IMR-90 (cell line): ENCODE measurements at places on chromosomes 7 and 10. TPM values are rescaled to one million over a fixed set of nuclear protein-coding genes. Genes with fewer than 3 reads are reported as not detected.

GRCh38 chr10:69516316-69516715, 56.9 kb downstream of the NEUROG3 start:
- no peak for DNase-seq

GRCh38 chr10:17199351-17199804, 2.1 kb downstream of the TRDMT1 start:
- peak; percentile 70 for DNase-seq

DNA sequence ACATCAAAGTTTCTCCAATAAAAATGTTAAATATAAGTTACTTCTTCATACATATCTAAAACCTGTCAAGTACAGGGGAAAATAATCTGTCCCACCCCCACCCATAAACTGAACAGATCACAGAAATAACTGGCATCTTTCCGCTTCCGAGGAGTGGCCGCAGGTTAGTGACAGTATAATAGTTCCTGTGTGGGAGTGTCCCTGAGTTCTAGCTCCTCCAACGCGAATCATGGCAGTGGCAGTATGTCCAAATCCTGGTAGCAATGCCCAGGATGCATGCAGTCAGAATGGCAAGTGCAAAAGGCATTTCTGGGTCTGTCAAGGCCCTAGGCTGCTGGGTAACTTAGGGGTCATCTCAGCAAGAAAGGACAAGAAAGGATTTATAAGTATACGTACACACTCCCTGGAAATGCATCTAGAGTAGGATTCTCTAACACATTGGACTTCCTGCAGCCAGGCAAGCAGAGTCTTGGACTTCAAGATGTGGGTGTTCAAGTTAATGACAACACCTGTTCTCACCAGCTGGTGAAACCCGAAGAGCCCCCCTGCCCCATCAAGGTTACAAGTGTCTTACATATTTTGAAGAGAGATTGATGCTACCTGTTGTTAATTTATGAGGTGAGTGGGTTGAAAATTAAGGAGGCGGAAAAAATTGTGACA, 94.4 kb upstream of the COL1A2 start:
- DNase-seq = no peak

The VSTM4 gene
- polyA plus RNA-seq = 2.1 and 2.4 TPM in 2 replicates

GRCh38 chr7:157320608-157320980, 16.2 kb upstream of the DNAJB6 start:
- DNase-seq = peak; percentile 54

- DNase-seq = no peak
These were observed 118.0 kb downstream of the PPP1R3A start for GRCh38 chr7:113800826-113801225.

- DNase-seq = no peak
These were observed 140.1 kb downstream of the ETV1 start for GRCh38 chr7:13849163-13849892.

DNA sequence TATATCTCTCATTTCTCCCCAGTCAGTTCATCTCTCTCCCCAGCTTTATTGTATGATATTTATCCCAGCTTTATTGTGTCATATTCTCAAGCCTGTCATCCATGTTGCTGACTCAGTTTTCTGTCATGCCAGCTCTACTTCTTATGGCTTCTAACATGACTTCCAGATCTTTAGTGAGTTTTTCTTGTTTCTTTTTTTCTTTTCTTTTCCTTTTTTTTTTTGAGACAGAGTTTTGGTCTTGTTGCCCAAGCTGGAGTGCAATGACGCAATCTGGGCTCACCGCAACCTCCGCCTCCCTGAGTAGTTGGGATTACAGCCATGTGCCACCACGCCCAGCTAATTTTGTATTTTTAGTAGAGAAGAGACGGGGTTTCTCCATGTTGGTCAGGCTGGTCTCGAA, 28.7 kb upstream of the CALU start:
- no peak for DNase-seq
